NCI-H1436 (cell line): ENCODE measurements at places on chromosomes 1 and 21.

DNA sequence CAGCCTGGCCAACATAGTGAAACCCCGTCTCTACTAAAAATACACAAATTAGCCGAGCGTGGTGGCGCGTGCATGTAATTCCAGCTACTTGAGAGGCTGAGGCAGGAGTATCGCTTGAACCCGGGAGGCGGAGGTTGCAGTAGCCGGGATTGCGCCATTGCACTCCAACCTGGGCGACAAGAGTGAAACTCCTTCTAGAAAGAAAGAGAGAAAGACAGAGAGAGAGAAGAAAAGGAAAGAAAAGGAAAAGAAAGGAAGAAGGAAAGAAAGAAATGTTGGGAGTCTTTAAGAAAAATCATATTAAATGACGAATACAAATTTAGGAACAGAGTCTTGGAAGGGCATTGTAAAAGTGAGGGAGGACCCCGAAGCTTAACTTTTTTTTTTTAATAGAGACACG lies 1.8 kb upstream of the HNRNPR start:
- no peak for DNase-seq

DNA sequence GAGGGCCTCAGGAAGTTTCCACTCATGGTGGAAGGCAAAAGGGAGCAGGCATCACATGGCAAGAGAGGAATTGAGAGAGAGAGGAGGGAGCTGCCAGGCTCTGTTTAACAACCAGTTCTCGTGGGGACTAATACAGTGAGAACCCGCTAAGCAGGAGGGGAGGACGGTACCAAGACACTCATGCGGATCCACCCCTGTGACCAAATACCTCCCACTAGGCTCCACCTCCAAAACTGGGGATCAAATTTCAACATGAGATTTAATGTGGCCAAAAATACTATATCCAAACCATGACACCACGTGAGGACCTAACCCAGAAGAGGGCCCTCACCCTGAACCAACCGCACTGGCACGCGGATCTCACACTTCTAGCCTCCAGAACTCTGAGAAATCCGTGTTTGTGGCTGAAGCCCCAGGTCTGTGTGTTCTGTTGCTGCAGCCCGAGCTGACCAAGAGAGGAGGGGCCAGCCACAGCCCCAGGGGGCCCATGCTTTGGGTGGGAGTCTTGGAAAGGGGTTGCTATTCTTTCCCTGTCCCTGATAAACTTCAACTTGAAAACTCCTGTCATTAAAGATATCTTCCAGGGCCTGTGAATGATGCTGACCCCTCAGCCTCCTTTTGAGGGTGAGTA lies 32.0 kb downstream of the TRIM67 start:
- no peak for DNase-seq

DNA sequence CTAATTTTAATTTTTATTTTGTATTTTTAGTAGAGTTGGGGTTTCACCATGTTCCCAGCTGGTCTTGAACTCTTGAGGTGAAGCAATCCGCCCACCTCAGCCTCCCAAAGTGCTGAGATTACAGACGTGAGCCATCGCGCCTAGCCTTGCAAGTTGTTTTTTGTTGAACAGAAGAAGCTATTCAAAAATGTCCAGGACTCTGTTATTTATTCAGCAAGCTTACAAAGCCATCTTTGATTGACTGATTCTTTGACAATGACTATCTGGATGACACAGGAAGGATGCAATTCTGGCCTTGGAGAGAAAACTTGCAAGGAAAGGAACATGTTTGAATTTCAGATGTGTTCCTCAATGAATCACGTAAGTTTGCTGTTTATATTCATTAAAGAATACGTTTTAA lies 63.5 kb downstream of the MAP3K7CL start:
- DNase-seq, result no peak

- no peak for DNase-seq
Observed at GRCh38 chr1:229880271-229881170, 186.5 kb upstream of the GALNT2 start.

GRCh38 chr1:30984165-30984889 lies 75.8 kb upstream of the SDC3 start:
- DNase-seq, result no peak

- no peak for DNase-seq
Observed at GRCh38 chr1:34867415-34867814, 7.9 kb upstream of the SMIM12 start.

GRCh38 chr1:55285834-55286233 lies 70.7 kb upstream of the USP24 start:
- DNase-seq, result no peak

DNA sequence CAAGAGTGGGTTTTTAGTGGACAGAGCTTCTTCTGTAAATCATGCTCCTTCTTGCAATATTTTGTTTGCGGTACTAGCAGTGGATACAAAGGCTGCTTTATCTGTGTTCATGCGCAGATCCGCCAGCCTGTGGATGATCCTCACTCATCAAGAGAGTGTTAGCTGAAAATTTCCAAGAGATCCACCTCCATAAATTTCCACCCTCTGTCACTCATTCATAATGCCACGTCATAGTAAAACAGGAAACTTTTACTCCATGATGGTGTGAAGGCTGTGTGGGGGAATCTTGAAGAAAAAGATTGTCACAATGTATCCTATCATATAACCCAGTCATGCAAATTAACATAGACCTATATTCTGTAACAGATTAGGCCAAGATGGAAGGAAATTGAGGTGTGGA lies 4.4 kb upstream of the MAPKAPK2 start:
- DNase-seq, result no peak

- DNase-seq, result no peak
Observed at GRCh38 chr1:224670506-224670905, 54.4 kb downstream of the CNIH3 start.

- DNase-seq, result no peak
Observed at GRCh38 chr21:36048357-36048756, 12.0 kb downstream of the SETD4 start.

DNA sequence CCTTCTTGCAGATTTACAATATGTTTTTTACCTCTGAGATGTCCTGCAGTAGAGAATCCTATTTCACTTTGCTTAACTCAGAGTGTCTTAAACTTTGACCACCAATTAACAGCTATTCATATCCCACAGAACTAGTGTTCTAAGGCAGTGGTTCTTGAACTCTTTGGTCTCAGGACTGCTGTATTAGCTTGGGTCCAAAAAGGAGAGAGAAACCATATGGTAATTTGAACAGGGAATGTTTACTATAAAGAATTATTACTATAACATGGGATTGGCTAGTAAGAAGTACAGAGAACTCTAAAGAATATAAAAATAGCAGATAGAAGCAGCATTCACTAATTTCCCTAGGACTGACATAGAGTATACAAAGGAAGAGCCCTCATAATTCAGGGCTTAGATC lies 31.6 kb downstream of the FAM177B start:
- DNase-seq, result no peak

DNA sequence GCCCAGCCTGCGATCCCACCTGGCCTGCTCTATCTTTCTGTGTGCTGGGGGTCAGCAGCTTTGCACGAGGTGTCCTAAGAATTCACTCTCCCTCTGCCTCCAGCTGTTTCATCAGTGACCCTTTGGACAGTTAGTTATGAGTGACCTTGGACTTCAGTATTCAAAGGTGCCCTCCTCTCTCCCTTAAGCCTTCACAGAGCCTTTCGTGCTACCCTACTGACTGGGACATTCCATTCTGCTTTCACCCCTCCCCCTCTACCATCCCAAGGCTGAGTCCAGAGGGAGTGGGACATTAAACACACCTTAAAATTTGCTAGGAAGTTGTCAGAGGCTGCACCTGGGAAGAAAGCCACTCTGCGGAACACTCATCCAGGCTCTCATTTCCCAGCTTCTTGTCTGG lies 171.9 kb downstream of the CLIC6 start:
- no peak for DNase-seq

GRCh38 chr1:166378805-166379204 lies 212.0 kb upstream of the FAM78B start:
- no peak for DNase-seq

GRCh38 chr1:203335503-203335902 lies 15.4 kb downstream of the FMOD start:
- DNase-seq, result no peak

GRCh38 chr1:45892068-45892785 lies 88.8 kb downstream of the MAST2 start:
- DNase-seq, result no peak

DNA sequence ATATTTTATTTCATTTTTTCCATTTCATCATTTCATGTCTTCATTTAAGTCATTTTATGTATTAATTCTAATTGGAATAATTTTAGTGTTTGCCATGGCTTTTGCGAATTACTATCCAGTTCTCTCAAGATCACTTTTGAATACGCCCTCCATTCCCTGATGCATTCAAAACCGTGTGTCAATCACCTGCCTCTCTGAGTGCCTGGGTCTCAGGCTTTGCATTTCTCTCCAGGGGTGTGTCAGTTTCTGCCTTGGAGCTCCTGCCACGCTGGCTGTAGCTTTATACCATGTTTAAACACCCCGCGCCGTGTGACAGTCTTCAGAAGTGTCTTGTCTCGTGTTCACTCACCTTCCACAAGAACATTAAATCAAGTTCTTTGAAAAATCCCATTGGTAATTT lies 7.4 kb upstream of the DNMT3L start:
- DNase-seq, result no peak

GRCh38 chr1:83960669-83961277 lies 38.2 kb downstream of the TTLL7 start:
- DNase-seq, result no peak

- no peak for DNase-seq
Observed at GRCh38 chr1:163999131-163999530, 559.9 kb upstream of the PBX1 start.

- DNase-seq, result no peak
Observed at GRCh38 chr1:27363766-27364695, 2.7 kb downstream of the MAP3K6 start.

GRCh38 chr1:21261551-21262292 lies 28.5 kb downstream of the ECE1 start:
- DNase-seq, result no peak

DNA sequence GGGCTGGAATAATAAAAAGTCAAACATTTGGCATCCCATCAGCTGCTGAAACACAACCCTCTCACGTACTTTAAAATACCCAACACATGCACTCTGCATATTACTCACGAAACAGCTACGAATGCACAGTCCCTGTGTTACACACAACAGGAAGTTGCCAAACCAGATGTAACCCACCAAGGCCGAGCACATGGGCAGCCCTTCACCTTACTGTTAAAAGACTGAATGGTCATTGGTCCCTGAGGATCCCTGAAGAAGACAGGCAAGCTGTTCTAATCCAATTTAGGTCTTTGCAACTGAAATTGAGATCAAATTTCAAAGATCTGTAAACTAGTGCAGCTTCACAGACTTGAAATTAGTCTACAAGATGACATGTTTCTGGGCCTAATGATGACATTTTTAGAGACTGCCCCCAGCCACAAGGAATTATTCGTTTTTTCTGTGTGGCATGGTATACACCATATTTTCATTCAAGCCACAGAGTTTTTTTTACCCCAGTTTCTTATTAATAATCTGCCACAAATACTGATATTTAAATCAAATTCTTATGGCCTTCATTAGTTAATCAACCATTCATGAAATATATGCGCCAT lies 25.6 kb upstream of the IER5 start:
- no peak for DNase-seq

DNA sequence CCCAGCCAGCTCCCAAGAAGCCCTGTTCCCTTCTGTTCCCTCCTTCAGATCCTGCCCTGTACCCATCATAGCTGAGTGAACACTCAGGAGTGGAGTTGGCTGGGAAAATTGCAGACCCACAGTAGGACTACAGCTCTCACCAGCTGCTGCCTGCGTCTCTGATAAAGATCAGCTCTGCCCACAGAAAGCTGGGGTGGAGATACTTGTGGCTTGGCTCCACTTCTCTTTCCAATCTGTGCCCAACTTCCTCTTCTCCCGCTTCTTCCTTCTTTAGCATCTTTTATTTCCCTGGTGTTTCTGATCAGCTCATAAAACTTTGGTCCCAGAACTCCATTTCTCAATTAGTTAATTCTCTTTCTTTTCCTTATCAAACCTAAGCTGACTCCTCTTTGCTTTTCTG lies 5.5 kb upstream of the CD1A start:
- no peak for DNase-seq
